ENCODE measurements at places on chromosomes 13 and 19.

GRCh38 chr13:43965459-43965845 is 85.7 kb downstream of the LACC1 start:
- no peak for DNase-seq

GRCh38 chr13:79456051-79456450 is 24.9 kb upstream of the NDFIP2 start:
- DNase-seq = no peak

- no peak for DNase-seq
Observed at GRCh38 chr13:29571876-29572570, 23.5 kb downstream of the SLC7A1 start.

DNA sequence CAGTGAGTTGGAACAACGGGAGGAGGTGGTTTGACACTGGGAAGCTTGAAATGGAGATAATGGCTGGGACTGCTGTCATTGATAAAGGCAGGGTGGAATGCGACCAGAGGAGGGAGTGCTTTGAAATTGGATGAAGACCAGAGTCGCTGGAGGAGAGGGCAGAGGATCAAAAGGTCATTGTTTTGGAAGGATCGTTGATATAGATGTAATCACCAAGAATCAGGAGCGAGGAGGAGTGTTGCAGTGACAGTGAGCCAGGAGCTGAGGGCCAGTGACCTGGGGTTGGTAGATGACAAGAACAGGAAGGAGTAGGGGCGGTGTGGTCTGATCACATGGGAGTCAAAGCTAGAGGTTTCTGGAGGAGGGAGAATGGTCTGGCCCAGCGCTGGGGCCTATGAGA is 25.3 kb downstream of the TM9SF2 start:
- DNase-seq = no peak

GRCh38 chr19:13981021-13981420 is 25.1 kb downstream of the RFX1 start:
- no peak for DNase-seq

DNA sequence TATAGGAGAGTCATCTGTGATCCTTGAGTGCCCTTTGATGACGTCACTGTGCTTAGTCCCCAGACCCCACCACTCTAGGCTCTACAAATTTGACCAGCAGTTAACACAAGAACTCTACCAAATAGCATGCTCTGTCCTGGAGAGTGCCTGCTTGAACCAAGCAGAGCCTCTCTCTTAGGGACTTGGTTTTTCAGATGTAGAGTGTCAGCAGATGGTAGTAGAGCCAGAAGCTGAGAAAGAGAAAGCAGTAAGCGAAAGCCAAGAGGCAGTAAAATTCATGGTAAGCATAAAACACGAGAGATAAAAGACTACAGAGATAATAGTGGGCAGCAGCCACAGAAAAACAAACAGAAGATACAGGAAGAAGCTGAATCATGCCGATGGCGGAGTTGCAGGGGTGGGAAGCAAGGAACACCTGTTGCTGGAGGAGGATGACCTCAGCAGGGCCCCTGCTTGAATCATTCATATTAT is 193.3 kb downstream of the SLC7A1 start:
- no peak for DNase-seq

DNA sequence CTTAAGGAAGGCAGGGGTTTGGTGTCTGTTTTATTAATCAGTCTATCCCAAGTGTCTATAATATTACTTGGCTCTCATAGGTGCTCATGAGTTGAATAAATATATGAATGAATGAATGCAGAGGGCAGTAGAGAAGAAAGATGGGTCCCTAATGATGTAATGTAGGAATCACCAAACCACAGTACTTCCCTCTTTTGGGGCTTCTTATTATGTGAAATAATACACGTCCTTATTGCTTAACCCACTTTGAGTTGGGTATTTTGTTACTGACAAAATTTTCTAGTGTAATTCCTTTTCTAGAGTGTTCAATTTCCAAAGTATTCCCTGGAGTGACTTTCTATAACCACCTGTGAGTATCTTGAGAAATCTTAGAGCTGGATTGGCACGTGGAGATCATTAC is 13.2 kb downstream of the KLK5 start:
- DNase-seq = no peak

GRCh38 chr13:42361701-42362100 is 89.7 kb downstream of the AKAP11 start:
- no peak for DNase-seq

DNA sequence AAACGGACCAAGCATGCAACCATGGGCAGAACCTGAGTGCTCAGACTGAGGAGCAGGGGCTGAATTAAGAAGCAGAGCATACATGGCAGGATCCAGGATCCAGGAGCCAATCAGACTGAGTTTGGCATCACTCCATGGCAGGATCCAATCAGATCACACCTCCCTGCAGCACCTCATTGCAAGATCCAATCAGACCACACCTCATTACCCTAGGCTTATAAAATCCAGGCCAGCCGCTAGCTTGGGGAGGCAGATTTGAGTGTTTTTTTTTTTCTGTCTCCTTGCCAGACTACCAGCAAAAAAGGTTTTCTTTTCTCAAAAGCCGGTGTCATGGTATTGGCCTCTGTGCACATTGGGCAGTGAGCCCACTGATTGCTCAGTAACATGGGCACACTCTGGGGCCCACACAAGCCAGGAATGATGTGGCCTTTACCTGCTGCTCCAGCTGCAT is 127.9 kb upstream of the GJB6 start:
- no peak for DNase-seq

DNA sequence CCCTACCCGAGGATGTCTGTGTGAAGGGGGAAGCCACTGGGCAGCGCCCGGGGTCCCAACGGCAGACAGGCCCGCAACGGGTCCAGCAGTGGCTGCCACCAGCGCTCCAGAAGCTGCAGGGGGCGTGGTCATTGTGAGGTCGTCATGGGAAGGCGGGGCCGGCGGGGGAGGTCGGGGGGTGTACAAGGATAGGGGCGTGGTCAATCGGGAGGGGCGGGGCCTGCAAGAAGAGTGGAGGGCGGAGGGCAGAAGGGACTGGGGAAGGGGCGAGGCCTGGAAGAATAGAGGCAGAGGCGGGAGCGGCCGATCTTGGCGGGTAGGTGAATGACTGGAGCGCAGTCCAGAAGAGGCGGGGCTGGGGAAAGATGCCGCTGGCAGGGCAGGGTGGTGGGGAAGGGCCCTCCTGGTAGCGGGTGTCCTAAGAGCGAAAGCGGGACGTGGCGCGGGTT is 4.4 kb downstream of the FUZ start:
- peak; percentile 78 for DNase-seq

- DNase-seq = no peak
Observed at GRCh38 chr19:33376423-33376822, 2.9 kb downstream of the CEBPG start.

GRCh38 chr13:100809856-100810255 is 135.3 kb upstream of the TMTC4 start:
- DNase-seq = no peak

DNA sequence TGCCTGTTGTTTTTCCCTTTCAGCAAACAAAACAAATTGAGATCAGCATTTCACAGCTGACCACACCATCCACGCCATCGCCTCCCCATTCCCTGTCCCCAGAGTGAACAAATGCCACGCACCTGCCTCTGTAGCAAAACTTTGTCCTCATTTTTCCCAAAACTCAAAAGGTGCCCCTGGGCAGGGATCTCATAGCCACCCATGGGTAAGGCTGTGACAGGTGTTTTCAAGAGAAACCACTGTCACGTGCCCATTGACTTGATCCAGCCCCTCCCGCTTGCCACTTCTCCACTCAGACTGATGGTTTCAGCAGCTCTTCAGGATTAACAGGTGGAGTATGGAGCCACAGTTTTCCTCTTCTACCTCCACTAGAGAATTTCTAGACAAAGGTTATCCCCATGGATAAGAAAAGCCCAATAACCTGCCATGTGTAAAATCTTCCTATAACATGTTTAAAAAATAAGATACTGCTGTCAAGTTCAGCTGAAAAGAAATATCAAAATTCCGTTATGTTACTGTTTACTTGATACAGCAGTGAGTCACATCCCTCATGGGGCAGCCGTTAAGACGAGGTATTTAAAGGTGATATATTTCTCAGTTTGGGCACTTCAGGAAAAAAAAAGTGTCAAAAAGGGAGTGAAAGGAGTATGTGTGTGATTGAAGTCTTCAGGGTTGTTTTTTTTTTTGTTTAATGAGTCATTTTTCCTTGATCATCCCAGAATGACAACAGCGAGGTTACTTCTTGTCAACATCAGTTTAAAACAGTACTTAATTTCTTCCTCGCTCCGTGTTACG is 63.5 kb upstream of the GPR183 start:
- no peak for DNase-seq

GRCh38 chr13:88937384-88937783 is 1266.2 kb downstream of the SLITRK5 start:
- no peak for DNase-seq

DNA sequence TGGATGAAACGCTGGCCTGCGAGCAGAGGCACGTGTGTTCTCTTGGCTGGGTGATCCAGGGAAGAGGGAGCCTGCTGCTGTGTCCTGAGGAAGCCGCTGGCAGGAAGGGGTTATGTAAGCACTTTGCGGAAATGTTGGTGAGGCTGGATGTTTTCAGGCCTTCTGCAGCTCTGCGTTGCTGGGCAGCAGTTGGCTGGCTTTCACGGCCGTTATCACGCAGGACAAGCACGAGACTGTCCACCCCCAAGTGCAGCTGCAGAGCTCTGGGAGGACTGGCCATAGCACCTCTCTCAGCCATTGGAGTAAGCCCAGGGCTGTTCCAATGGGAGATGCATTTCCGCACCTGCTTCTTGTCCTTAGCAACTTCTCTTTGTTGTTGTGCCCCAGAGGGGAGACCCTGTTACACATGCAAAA is 146.9 kb upstream of the SOX21 start:
- no peak for DNase-seq

GRCh38 chr13:24254146-24254841 is 55.1 kb upstream of the C1QTNF9 start:
- peak; percentile 65 for DNase-seq

- DNase-seq = no peak
Observed at GRCh38 chr13:29509999-29510589, 85.4 kb downstream of the SLC7A1 start.

DNA sequence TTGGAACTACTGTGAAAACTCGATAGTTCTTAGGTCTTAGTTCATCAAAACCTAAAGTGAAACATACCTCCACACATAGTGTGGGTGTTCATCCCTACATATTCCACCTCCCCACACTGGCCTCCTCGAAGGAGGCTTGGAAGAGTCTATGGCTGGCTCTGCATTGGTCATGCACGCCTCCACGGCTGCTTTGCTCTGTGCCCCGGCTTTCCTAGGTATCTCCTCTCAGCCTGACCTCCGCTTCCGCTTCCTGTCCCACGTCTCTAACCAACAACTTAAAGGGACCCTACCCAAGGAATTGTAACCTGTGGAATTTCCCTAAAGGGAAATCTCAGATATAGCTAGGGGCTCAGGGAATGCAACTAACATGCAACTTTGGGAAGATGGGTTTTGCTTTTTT is 79.7 kb upstream of the MBNL2 start:
- no peak for DNase-seq

GRCh38 chr19:43380771-43381386 is 27.4 kb downstream of the CD177 start:
- no peak for DNase-seq

DNA sequence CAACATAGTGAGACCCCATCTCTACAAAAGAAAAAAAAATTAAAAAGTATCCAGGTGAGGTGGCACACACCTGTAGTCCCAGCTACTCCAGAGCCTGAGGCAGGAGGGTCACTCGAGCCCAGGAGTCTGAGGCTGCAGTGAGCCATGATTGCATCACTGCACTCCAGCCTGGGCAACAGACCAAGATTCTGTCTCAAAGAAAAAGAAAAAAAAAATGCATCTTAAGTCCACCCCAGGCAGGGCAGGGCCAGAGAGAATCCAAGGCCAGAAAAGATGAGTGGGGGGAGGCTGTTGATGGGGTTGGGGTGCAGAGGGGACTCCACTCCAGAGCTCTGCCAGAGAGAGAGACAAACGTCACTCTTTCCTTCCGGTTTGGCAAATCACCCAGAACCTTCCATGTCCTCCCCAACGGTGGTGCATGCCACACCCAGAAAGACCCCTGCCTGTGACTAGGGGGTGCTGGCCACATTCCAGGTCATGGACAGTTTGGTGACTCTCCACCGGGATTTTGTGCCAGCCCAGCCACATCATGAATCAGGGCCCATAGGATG is 431 bp downstream of the FUT3 start:
- no peak for DNase-seq
